ENCODE measurements at places on chromosomes 6 and 20.

- peak; percentile 77 for DNase-seq
Observed at GRCh38 chr6:134534708-134535149, 216.8 kb upstream of the SGK1 start.

GRCh38 chr6:141133346-141133745 lies 999.4 kb upstream of the GJE1 start:
- peak; percentile 58 for DNase-seq

DNA sequence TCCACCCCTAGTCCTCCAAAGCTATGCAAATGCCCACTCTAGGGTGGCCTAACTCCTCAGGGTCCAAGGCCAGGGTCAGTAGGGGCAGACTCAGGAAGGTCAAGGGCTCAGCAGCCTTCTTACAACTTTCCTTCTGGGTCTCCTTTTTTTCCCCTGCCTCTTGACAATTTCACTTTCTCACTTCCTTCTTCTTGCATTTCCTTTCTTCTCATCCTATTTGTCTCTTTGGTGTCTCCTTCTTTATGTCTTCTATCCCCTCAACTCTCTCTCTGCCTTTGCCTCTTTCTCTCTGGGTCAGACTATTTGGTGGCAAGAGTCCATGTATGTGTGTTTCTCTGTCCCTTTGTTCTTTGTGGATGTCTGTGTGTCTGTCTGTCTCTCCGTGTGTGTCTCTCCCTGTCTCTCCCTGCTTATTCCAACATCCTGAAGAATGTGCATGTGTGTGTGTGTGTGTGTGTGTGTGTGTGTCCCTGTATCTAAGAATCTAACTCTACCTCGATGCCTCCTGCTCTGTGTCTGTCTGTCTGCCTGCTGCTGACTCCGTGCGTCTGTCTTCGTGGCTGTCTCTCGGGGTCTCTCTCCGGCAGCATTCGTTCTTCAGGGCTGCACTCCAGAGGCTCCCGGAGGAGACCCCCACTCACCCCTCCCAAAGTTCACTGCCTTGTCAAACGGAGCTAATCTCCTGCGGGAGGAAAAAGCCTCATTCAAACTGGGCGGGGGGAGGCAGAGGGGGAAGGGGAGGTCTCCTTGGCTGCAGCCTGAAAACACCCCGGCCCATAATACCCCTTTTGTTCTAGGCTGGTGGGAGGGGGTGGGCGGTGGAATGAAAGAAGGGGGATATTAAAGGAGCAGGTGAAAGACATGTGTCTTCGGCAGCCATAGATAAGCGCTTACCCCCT lies 51.7 kb upstream of the FOXP4 start:
- DNase-seq = peak; percentile 48

DNA sequence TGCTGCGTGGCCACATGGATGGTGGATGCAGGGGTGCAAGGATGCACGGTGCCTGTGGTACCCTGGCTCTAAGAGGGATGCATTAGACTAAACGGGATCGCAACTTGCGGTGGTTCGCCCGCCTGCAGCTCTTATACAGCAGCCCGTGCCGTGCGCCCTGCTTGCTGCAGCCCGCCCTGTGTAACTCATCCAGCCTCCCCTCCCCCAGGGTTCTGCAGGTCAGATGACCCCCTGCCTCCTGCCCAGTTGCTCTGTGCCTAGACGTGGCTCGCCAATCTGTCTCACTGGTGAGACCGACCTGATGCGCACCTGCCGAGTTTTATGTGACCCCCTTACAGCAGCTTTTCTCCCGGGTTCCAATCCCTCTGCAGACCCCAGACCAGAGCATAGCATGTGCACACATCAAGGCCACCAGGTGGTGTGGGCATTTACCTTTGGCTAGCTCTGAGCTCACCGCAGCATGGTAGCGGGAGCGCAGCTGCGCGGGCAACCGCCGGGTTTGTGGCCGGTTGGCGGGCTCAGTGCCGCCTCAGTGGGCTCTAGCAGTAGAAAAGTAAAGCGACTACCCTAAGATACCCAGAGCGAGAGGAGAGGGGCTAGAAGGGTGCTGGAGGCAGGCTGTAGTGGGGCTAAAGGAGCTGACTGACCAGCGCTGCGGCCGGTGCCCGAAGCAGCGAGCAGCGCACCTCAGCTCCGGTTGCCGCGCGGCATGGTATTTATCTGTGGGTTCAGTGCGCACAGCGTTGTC lies 693 bp upstream of the GNAS-AS1 start:
- DNase-seq = no peak

- DNase-seq = no peak
Observed at GRCh38 chr20:7985916-7986315, 33.6 kb downstream of the TMX4 start.

GRCh38 chr20:2006452-2007361 lies 12.8 kb upstream of the PDYN start:
- peak; percentile 51 for DNase-seq
